ENCODE measurements at places on chromosomes 3 and 15. TPM values are rescaled to one million over a fixed set of nuclear protein-coding genes. Genes with fewer than 3 reads are reported as not detected.

GRCh38 chr15:43896543-43896942 is 69.7 kb downstream of the WDR76 start:
- DNase-seq: no peak

GRCh38 chr15:65951007-65951406 is 81.7 kb downstream of the RAB11A start:
- no peak for DNase-seq

GRCh38 chr3:193815246-193816027 is 222.4 kb downstream of the OPA1 start:
- no peak for DNase-seq

DNA sequence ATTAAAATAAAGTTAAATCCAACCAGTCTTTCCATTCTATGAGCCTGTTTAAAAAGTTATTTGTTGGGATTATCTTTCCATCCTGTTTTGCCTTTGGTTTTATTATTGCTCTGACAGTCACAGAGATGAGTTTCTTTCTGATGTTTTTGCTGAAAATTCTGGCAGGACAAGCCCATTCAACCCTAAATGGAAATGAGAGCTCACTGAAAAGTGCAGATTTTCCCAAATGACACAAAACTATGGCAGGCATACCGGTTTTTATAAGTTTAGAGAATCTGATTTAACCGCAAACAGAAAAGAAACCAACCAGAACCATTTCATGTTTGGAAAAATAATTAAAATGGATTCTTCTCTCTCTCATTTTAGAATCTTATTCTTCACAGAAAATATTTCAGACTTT is 238.1 kb upstream of the SGO1 start:
- DNase-seq: no peak

DNA sequence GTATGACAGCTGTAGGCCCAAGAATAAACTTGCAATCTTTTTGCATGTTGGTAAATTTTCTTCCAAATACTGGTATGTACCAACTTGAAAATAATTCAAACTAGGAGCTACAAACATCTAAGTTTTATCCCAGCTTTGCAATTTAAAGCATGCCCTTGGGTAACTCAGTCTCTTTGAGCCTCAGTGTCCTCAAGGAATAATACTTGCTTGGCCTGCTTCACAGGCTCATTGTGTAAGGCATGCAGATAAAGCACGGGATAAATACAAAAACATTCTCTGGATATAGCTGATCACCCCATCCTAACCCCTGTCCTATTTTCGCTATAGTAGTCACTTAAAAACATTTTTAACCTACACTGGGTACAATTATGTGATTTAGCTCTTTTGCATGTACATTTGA is 9.6 kb upstream of the TMEM44 start:
- DNase-seq: no peak

The CYP1A1 gene
- 0.27 TPM for total RNA-seq

DNA sequence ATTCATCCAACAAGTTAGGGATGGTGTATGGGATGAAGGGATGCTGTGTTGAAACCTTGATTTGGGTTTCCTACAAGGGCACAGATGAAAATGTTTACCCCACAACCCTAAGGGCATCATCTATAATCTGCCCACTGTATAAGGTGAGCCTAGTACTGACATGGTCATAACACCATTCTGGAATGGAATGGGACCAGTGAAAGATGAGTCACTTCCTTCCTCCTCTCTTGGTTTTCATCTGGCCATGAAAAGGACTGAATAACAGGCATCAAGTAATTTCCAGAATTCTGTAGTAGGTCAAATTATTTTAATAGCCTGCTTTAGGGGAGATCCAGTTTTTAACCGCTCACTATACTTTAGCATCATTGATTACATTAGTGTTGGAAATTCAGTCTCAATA is 538.6 kb downstream of the NR2F2 start:
- no peak for DNase-seq

DNA sequence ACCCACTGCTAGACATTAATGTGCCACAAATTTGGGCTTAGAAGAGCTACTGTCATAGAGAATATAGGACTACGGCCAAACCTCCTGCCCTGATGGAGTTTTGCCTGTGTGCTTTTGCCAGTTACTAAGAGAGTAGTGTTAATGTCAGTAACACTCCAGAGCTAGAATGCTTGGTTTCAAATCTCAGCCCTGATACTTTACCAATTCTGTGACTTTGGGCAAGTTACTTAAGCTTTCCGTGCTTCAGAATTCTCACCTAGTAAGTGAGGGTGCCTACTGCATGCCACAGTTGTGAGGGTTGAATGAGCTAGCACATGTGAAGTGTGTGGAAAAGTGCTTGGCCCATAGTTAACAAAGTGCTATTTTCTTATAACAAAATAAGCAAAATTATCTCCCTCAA is 10.9 kb upstream of the ITGA11 start:
- DNase-seq: no peak

The NLGN1 gene
- total RNA-seq: 3.7 TPM

GRCh38 chr3:134985864-134986715 is 191.0 kb downstream of the EPHB1 start:
- no peak for DNase-seq

- DNase-seq: no peak
Measured at GRCh38 chr15:78841376-78841706, 30.1 kb upstream of the ADAMTS7 start.

GRCh38 chr3:59094446-59094845 is 44.6 kb upstream of the CFAP20DC start:
- DNase-seq: no peak

The DNAJA4 gene
- 0.13 TPM for total RNA-seq

DNA sequence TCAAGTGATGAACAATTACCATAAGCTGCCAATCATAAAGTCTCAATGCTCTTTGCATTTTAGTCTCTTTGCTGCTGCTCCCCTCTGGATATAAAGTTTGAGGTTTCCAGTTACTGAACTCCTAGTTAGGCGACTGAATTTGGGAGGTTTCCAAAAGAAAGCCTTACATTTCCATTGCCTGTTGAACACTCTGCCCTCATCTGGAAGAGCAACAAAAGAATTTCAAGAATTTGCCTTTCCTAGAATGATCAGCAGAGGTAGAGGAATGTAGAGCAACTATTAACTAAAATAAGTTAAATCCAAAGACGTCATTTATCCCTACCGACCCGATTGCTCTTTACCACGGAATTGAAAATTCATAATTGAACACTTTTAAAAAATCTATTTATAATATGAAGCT is 53.4 kb upstream of the PRICKLE2 start:
- no peak for DNase-seq

- DNase-seq: no peak
Measured at GRCh38 chr3:36297195-36297594, 83.1 kb upstream of the STAC start.

The SEMA6D gene
- 52.0 TPM for total RNA-seq

DNA sequence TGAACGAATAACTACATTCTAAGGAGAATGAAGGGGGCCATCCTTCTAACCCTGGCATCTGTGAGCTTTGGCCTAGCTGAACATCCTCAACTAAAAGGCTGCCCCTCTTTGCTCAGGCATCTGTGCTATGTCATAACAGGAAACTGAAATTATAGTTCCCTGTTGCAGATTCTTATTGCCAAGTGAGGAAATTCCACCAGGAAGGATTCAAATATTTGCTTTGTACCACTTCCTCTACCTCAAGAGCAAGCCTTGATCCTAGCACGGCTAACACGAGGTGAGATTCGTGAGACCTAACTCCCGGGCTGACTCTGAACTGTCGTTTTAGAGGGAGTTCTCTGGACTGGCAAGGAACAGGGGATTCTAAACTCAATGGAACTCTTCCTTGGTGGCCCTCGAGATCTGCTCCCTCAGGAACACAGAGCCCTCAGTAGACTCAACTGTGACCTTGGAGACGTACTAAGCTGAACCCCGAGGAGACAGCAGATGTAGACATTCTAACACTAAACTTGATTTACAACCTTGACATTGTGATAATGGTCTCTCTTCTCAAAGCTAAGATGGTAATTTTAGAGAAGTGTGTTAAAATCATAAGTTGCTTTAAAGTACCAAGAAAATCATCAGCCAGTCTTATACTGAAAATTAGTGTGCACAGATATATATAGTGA is 4.2 kb downstream of the SPG21 start:
- no peak for DNase-seq

The MFGE8 gene
- total RNA-seq: 181 TPM

DNA sequence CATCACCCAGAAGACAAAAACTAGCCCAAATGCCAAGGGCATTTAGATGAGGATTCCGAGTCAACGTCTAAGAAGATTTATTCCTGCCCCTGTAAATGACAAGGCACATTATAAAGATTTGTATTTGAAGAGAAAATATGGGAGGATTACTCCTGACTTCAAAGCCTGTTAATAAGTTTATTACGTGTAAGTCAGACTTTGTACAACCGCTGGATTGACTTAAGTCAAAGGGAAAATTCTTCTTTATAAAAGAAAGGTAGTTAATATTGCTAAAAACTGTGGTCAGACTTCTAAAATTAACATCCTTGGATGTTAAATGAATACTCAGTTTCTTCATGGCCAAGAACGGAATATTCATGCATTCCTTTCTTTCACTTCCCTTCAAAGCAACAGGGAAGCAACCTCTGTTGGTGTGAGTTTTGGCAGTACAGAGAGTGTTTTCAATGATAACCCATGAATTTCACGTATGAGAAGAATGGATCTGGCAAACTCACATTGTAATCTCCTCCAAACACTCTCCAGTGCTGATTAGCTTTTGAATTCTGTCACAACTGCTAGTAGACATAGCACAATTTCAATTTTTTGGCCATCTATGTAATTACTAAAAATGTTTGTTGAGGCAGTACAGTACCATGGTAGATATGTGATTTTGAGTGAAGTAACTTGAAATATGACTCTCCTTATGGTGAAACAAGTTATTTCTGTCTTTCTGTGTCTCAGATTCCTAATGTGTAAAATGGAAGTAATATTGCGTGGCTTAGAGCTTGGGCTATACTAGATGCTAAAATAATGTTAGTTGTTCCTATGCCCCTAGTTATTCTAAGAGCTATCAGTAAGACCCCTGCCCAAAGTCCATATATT is 62.0 kb downstream of the PLD1 start:
- DNase-seq: no peak

The OSBPL10 gene
- 27.8 TPM for total RNA-seq

The CSPG4 gene
- total RNA-seq: 11.8 TPM

DNA sequence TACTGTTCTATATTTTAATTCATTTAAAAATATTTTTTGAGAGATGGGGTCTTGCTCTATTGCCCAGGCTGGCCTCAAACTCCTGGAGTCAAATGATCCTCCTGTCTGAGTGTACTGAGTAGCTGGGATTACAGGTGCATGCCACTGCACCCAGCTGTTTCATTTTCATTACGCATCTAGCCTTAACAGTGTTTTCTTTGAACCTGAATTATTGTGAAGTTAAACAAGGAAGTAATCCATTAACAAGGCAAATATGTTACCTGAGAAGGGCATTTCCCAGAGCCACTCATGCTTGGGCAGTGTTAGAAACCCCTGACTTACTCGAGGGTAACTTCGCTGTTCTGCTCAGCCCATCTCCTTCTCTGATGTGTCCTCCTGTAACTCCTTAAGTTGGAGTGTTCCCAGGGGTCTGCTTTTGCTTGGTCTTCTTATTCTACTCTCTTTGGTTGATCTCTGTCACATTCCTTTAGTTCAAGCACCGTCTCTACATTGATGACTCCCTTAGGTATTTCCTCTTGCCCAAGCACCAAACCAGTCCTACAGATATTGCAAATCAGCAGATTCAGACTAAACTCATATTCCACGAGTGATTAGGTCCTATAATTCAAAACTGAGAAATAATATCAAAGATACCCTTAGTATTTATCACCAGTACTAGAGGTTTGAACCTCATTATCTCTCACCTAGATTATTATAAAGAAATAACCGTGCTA is 107.9 kb downstream of the STAC start:
- DNase-seq: no peak

- no peak for DNase-seq
Measured at GRCh38 chr3:119239206-119239820, 1.4 kb downstream of the B4GALT4 start.

DNA sequence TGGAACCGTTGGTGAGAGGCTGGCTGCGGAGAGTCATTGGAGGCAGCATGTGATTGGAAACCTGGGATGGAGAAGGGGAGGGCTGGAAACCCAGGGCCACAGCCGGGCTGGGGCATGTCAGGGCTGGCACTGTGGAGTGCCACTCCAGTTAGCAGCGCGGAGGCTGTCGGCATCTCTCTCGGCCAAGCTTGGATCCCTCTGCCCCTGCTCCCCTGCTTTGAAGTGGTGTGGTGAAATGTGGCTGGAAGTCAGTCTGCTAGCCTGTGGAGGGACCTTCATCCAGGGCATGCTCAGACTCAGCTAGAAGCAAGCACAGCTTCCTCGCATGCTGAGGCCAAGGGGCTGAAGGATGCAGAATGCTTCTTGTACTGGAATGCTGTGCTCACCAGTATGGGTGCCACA is 13.5 kb downstream of the SLCO3A1 start:
- DNase-seq: no peak

DNA sequence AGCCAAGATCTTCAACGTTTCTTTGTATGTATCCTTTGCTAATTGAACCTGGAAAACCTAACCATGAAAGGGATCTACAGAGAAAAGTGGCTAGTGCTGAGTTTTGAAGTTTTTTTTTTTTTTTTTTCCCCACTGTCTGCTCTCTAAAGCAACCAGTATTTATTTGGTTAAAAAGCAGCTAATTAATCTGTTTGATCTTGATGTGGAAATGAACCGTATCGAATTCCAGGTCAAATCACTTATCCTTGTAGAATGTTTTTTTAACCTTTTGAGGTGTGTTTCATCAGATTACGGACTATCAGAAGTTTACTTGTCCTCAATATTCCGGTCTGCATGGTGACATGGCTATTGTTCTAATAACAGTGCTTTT is 117.2 kb downstream of the FNDC3B start:
- no peak for DNase-seq

GRCh38 chr3:159763602-159764489 is 224.8 kb upstream of the IL12A start:
- peak; percentile 81 for DNase-seq

- DNase-seq: no peak
Measured at GRCh38 chr15:74369756-74370155, 2.3 kb upstream of the CYP11A1 start.

- no peak for DNase-seq
Measured at GRCh38 chr3:127819086-127819485, 3.2 kb downstream of the MGLL start.

The GNL3 gene
- total RNA-seq: 116 TPM

The SENP7 gene
- total RNA-seq: 56.3 TPM

GRCh38 chr15:100235030-100235617 is 106.7 kb downstream of the ADAMTS17 start:
- DNase-seq: no peak

The HRH1 gene
- 0.31 TPM for total RNA-seq

GRCh38 chr3:186669378-186670084 is 3.7 kb downstream of the HRG start:
- no peak for DNase-seq

- DNase-seq: no peak
Measured at GRCh38 chr3:126995926-126996512, 13.1 kb downstream of the PLXNA1 start.

DNA sequence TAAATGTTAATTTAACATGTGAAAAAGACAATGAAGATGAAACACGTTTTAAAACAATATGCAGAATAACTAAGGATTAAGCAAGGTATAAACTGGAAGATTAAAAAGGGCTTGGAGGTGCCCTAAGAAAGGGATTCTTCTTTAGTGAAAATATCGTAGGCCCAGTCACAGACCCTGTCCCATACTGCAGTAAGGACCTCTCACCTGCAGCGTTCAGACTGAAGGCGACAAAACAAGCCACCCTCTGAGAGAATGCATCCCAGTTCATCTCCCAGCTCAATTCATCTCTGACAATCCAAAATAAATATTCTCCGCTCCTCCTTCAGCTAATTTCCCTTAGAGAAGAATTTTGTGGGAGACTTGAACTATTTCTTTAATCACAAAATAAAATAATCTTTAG is 102.3 kb upstream of the ARL6 start:
- no peak for DNase-seq

All from mesothelial cell of epicardium (in vitro differentiated cells).